ENCODE measurements at places on chromosomes 3 and 15.

GRCh38 chr3:32912046-32912445 is 39.4 kb upstream of the CCR4 start:
- DNase-seq = no peak

- DNase-seq = no peak
These were observed 62.7 kb downstream of the PXYLP1 start for GRCh38 chr3:141294301-141294700.

- DNase-seq = no peak
These were observed 7.3 kb upstream of the CACNA1D start for GRCh38 chr3:53486961-53487654.

DNA sequence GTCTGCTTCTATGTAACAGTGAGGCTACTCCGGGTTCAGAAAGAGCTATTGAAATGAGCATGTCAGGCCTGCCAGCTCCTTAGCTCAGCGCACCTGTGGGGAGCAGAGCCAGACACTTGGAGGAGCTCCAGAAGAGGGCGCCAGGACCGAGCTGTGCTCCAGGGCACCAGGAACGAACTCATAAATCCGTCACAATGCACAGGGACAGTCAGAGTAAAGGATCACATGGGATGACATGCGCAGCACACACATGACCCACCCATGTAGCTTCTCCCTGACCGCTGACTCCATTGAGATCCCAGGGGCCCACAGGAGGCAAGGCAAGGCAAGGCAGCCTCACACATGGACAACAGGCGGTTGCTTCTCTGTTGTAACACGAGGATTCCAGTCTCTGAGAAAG is 26.0 kb upstream of the GNB5 start:
- no peak for DNase-seq

GRCh38 chr3:179363332-179363731 is 15.8 kb downstream of the MFN1 start:
- DNase-seq = no peak

- DNase-seq = peak; percentile 82
These were observed 1.1 kb upstream of the PIK3CA start for GRCh38 chr3:179146911-179147513.

GRCh38 chr15:58495891-58496408 is 64.2 kb downstream of the LIPC start:
- DNase-seq = no peak

GRCh38 chr3:49653621-49654020 is 20.5 kb upstream of the APEH start:
- no peak for DNase-seq

- no peak for DNase-seq
These were observed 10.7 kb downstream of the RBM15B start for GRCh38 chr3:51401735-51402134.

GRCh38 chr3:156843071-156843808 is 17.1 kb downstream of the LEKR1 start:
- no peak for DNase-seq

DNA sequence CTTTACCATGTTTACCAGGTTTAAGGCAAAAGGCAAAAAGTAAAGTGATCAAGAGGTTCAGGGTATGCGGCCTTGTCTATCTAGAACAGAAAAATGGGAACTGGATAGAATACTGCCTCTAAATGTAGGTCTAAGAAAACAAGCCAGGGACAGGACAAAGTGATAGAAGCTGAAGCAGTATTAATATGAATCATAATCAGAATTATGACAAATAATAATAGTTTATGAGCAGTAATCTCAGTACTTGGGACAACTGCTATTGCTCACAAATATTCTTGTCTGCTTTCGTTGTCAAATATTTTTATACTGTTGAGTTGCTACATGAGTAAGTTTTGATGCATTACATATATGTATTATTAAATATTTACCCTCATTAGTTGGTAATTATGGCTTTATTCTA is 356.9 kb upstream of the RBMS3 start:
- DNase-seq = no peak

- DNase-seq = no peak
These were observed 504.7 kb upstream of the NR2F2 start for GRCh38 chr15:95825671-95826411.

GRCh38 chr3:99817047-99817436 is 620 bp upstream of the CMSS1 start:
- DNase-seq = no peak

GRCh38 chr3:107404727-107405469 is 27.7 kb downstream of the CCDC54 start:
- DNase-seq = no peak

DNA sequence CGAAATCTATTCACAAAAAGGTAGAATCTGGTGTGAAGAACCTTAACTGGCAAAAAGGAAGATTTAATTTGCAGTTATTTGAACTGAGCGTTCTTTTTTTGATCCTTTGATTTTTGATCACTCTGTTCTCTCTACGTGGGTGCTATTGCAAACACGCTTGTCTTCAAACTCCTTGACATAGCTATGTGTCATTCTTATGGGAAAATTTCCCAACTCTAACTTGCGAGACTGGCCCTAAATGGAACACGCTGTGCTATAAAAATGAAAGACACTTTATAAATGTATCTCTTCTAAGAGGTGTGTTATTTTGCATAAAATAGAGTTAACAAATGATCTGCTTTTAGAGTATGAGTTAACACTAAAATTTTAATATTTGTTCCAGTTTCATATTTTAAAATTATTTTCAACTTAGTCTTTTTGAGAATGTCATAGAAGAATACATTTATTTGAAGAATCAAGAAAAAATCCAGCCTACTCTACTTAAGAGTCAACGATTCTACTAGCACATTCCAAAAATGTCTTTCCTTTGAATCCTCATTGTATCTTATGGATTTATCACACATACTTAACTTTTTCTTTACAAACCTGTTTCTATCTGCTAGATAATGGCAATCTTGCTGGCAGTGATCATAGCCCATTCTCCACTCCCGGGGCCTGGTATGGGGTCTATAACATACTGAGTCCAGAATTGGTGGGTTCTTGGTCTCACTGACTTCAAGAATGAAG is 610.0 kb upstream of the TBL1XR1 start:
- DNase-seq = peak; percentile 76

DNA sequence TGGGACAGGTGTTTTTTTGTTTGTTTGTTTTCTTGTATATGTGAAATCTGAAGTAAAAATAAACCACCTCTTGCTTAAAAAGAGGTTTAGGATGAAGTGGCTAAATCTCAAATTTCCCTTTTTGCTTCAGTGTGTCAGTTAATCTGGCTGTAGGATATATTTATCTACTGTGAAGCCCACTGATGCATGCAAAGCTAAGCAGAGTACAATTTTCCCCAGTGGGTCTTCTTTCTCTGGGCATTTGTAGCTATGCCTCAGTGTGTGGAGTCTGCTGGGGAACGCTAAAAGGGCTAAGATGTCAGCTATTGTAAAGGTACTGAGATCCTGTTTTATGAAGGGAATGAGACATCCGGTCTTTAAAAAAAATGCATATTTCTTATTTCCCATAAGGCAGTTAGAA is 190.6 kb downstream of the TCF12 start:
- DNase-seq = no peak

DNA sequence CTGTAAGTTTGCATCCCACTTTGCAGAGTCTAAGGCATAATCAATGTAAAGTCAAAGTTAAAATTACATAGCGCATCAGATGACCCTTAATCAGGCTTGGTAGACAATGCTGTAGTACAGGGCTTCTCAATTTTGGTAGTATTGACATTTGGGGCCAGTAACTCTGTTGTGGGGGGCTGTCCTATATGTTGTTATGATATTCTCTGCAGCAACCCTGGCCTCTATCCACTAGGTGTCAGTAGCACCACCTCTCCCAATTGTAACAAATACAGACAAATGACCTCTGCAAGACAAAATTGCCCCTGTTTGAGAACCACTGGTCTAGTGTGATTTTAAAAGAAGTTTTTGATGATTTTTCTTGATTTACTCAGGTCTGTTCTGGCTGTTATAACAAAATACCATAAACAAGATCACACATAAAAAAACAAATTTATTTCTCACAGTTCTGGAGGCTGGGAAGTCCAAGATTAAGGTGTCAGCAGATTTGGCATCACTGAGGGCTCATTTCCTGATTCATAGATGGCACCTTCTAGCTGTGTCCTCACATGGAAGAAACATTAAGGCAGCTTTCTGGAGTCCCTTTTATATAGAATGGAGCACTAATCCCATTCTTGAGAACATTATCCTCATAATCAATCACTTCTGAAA is 37.6 kb upstream of the SLC9A9 start:
- DNase-seq = peak; percentile 18

DNA sequence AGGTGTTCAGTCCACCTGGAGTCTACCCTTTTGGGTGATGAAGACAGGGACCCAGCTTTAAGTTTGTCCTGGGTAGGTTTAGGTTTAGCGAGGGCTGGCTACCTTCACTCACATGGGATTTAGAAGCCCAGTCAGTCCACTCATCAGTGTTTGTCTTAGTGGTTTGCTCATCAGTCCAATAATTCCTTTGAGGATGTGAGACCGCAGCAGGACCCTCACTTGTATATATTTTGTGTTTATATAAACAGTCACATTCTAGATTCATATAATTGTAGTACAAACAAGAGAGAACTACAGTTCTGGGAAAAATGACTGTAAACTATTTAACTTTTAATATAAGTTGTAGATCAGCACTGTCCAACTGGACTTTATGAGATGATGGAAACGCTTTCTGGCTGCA is 18.2 kb downstream of the EFCC1 start:
- no peak for DNase-seq

DNA sequence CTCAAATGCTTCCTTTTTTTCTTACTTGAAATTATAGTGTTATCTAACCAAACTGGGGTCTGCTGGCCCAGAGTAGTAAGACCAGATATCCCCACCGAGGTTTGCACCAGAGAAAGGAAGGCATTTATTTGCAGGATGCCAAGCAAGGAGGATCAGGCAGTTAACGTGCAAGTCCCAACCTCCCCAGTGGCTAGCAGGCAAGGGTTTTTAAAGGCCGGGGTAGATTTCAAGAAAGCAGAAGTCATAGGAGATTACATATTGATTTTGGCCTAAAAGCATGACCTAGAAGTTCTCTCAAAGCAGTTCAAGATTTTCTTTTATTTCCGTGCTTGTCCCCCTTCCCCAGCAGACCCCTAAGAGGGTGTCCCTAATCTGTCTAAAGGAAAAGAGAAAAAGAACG is 32.8 kb upstream of the STRIT1 start:
- no peak for DNase-seq

- DNase-seq = no peak
These were observed 495.5 kb upstream of the ROBO1 start for GRCh38 chr3:80263260-80263659.

DNA sequence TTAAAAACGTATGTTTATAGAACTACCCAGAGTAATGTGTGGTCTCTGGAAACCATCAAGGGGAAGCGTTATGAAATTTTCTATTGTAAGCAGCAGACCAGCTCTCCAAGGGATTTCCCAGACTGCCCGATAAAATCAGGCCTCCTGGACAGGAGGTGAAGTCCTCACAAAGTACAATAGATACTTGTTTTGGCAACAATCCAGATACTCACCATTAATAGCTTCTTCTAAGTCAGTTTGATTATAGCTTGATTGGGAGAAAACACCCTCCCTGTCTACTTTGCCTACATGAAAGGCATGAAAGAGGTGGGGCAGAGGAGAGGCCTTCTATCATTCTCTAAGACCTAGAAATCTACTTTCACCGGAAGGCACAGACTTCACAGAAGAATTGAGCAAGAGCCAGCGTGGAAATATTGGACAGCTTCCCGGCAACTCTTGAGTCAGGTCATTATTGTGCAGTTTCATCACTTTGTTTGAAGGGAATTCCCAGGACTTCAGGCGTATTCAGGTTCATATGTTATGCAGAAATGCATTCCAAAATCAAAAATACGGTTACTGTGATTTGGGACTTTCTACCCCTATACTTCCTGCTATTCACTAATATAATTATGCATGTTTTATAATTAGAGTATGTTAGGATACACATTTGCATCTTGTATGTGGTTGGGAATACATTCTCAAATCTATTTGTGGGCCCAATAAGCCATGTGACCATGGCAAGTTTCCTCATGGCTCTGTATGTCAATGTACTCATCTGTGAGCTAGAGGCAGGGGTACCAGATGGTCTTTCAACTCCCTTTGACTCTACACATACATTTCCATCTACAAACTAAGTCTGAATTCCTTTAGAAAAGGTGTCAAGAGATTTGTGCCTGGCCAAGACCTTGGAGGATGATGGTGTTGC is 103.5 kb downstream of the CD47 start:
- DNase-seq = no peak

GRCh38 chr3:71528816-71529215 is 54.7 kb downstream of the FOXP1 start:
- no peak for DNase-seq

- no peak for DNase-seq
These were observed 8.1 kb downstream of the MORF4L1 start for GRCh38 chr15:78880813-78881212.

- no peak for DNase-seq
These were observed 746.3 kb downstream of the ZPLD1 start for GRCh38 chr3:103181160-103181559.

DNA sequence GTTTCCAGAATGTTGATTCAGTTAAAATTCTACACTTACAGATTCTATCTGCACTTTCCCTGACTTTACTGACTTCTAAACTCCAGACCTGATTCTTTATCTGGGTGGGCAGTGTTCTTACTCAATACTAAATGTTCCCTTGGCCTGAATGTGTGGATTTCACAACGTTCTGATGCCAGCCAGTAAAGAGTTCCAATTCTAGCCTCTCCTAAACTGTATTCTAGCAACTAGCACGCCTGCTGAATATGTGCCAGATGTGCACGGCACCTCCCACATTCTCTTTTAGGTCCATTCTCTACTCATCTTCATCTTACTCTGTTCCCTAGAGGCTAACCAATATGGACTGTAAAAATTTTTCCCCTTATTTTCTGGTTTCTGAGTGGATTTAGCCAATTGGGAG is 479.5 kb upstream of the AGTR1 start:
- DNase-seq = no peak

DNA sequence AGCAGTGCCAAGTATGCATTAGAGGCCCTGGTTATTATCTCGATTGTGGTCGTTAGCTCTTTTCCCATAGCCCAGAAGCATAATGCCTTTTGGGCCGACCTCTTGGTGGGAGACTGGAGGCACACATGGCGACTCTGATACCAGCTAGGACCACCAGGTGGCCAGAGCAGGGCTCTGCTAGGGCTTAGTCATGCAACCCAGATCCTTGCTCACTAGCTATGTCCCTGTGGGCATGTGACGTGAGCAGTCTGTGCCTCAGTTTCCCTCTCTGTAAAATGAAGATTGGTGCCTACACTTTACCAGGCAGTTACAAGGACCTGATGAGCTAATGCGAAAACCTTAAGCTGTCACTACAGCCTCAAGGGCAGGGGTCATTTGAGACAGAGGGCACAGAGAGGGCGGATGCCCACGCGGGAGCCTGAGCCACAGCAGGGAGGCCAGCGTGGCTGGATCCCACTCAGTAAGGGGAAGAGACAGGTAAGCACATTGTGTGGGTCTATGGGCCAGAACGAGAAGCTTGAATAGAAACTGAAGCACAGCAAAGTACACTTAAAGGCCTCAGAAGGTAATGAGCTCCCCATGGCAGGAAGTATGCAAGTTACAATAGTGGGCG is 8.8 kb downstream of the KLF15 start:
- DNase-seq = no peak

DNA sequence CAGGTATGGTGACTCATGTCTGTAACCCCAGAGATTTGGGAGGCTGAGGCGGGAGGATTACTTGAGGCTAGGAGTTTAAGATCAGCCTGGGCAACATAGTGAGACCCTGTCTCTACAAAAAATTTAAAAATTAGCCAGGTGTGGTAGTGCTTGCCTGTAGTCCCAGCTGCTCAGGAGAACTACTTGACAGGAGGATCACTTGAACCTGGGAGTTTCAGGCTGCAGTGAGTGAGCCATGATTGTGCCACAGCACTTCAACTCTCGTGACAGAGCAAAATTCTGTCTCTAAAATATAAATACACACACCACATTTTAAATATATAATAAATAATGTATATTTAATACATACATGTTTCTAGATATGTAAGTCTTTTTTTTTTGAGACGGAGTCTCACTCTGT is 53.5 kb upstream of the TEX264 start:
- no peak for DNase-seq
